ENCODE measurements at places on chromosomes 7 and 10.

DNA sequence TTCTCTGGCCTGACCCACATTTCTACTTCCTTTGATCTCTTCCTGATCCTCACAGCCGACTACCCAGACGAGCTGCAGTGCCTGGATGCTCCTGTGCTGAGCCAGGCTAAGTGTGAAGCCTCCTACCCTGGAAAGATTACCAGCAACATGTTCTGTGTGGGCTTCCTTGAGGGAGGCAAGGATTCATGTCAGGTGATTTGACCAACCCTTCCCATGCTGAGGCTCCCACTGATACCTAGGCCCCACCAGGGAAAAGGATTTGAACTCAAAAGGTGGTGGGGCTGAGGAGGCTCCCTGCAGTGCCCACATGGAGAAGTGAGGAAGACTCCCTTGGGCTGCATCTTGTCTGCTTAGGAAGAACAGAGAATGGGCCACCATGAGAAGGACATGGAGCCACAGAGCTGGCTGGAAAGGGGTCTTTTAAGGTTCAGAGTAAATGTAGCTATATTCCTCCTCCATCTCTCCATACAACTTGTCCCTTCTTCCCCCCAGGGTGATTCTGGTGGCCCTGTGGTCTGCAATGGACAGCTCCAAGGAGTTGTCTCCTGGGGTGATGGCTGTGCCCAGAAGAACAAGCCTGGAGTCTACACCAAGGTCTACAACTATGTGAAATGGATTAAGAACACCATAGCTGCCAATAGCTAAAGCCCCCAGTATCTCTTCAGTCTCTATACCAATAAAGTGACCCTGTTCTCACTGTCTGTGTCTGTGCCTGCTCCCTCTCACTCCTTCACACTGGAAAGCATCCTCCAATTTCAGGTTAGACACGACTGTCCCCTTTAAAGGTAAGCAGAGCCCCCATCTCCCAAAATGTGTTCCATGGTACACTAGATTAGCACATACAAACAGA lies 3.3 kb downstream of the PRSS1 start:
- no peak for DNase-seq

DNA sequence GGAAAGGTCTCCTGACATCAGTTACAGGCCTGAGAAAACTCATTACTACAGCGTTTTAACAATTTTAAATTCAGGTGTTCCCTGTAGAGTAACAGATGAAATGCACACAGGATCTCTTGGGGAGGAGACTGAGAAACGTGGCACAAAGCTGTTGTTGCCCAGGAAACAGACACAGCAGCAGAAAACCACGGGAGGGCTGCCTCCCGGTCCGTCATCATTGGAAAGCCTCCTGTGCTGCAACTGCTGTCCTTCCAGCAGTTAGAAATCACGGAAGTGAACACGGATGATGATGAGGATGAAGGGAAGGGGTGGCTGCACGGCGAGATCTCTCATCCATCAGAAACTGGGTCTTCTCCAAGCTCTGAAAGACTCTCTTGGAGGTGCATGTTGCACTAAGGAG lies 94.6 kb upstream of the RNF32 start:
- no peak for DNase-seq

GRCh38 chr7:79681454-79681853 lies 228.0 kb upstream of the MAGI2 start:
- no peak for DNase-seq

GRCh38 chr10:52443419-52444388 lies 129.6 kb downstream of the DKK1 start:
- DNase-seq: no peak

GRCh38 chr10:52956861-52957260 lies 184.3 kb upstream of the MBL2 start:
- no peak for DNase-seq

GRCh38 chr7:92244808-92245486 lies 767 bp downstream of the KRIT1 start:
- no peak for DNase-seq

All from GM13976 (cell line).